ENCODE measurements at places on chromosomes 13 and 19. TPM values are rescaled to one million over a fixed set of nuclear protein-coding genes. Genes with fewer than 3 reads are reported as not detected.

GRCh38 chr13:93262729-93263345 is 36.2 kb downstream of the GPC6 start:
- DNase-seq: no peak

DNA sequence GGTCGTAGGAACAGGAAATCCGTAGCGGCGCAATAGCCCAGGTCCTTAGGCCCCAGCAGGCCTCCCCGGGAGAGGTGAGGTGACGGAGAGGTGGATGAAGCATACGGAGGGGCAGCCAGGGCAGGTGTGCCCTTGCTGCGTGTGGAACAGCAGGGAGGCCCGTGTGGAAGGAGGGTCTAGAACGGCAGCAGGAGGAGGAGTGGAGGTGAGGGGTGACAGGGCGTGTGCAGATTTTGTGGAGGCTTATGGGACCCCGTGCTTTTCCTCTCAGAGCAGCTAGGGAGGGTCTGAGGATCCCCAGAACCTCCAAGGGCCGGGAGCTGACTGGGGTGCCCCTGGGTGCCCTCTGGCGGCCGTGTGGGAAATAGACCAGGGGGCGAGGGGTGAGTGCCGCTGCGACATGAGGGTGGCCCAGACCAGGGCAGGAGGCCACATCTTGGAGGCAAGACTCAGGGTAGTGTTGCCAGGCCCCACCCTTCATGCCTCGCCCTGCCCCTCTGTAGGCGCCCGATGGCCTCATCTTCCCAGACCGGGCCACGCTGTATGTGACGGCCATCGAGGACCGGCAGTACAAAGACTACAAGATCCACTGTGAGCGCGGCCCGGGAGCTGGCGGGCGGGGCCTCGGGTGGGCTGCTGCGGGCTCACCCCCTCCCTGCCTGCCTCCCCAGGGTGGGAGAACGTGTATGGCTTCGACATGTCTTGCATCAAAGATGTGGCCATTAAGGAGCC is 5.0 kb upstream of the ADM5 start:
- no peak for DNase-seq

DNA sequence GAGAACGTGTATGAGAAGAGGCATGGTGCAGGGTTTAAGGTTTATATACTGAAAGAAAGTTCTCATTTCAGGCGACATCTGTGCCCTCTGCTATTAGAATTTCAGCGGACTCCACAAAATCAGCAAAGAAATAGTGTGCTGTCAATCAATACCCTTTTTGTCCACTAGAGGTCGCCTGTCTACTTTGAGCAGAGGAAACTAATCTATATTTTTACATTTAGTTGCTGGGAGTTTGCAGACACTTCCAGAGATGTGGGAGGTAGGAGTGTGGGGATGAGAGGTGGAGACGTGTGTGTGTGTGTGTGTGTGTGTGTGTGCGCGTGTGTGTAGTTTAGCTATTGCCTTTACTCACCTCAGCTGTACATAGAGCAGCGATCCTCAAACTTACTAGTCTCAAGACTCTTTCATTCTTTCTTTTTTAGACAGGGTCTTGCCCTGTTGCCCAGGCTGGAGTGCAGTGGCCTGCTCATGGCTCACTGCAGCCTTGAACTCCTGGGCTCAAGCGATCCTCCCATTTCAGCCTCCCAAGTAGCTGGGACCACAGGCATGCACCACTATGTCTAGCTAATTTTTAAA is 9.7 kb downstream of the INAFM1 start:
- no peak for DNase-seq

DNA sequence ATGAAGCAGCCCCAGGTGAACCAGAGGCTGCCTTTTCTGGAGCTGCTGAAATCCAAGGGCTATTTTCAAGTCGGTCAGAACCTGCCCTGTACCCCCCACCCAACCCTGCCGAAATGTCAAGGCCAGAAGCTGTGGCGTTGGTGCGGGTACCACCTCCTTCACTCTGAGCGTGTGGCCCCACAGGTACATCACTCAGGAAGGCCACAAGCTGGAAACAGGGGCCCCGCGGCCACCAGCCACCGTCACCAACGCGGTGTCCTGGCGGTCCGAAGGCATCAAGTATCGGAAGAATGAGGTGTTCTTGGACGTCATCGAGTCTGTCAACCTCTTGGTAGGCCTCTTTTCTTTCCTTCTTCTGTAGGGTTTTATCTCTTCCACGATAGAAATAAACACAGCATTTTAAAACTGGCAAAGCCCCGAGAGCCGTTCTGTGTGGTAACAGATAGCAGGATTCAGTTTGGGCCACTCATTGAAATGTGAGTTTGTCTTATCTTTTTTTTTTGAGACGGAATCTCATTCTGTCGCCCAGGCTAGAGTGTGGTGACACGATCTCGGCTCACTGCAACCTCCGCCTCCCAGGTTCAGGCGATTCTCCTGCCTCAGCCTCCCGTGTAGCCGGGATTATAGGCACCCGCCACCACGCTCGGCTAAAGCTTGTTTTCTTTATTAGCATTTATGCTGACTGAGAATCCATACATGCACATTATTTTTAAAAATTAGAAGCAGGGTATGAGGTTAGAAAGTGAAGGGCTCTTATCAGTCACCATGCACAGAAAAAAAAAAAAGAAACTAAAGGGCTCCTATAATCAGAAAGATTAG is 11.3 kb downstream of the AP1M1 start:
- no peak for DNase-seq

DNA sequence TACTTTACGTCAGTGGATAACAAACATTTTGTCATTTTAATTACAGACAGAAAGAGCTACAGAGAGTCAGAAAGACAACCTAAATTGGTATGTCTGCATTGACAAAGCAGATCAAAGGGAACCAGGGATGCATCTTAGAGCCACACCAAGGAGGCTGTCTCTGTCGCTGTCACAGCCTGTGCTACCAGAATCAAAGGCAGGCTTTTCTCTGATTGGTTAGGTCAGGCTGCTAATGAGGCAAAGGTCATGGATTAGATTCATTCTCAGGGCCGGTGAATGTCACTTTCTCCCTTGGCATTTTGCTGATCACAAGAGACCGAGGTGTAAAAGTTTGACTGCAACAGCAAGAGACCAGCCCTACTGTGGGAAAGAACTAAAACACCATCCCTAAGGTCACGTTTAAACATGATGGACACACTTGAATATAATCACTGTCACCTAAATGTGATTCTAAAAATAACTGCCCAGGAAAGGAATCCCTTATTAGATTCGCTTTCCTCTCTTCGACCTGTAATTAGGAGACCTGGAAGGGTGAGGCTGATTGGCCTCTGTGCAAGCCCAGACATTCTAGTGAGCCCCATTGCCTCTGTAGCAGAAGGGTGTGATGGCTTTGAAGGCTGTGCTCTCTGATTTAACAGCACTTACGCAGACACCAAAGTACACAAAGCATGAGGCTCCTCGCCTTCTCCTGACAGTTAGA is 314.4 kb upstream of the NBEA start:
- no peak for DNase-seq

Gene APOC1
- 9.0 TPM for polyA plus RNA-seq

DNA sequence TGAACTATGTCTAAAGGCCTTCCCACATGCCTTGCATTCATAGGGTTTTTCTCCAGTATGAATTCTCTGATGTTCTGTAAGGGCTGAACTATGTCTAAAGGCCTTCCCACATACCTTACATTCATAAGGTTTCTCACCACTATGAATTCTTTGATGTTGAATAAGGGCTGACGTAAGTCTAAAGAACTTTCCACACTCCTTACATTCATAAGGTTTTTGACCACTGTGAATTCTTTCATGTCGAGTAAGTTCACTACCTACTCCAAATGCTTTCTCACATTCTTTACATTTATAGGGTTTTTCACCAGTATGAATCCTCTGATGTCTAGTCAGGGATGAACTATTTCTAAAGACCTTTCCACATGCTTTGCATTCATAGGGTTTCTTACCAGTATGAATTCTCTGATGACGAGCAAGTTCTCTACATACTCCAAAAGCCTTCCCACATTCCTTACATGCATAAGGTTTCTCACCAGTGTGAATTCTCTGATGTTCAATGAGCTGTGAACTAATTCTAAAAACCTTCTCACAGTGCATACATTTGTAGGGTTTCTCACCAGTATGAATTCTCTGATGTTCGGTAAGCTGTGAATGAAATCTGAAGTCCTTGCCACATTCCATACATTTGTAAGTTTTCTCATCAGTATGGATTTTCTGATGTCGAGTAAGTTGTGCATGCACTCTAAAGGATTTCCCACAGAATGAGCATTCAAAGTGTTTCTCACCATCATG is 19.1 kb upstream of the ZNF260 start:
- DNase-seq: no peak

- no peak for DNase-seq
Observed at GRCh38 chr19:48415395-48415794, 21.9 kb downstream of the GRIN2D start.

DNA sequence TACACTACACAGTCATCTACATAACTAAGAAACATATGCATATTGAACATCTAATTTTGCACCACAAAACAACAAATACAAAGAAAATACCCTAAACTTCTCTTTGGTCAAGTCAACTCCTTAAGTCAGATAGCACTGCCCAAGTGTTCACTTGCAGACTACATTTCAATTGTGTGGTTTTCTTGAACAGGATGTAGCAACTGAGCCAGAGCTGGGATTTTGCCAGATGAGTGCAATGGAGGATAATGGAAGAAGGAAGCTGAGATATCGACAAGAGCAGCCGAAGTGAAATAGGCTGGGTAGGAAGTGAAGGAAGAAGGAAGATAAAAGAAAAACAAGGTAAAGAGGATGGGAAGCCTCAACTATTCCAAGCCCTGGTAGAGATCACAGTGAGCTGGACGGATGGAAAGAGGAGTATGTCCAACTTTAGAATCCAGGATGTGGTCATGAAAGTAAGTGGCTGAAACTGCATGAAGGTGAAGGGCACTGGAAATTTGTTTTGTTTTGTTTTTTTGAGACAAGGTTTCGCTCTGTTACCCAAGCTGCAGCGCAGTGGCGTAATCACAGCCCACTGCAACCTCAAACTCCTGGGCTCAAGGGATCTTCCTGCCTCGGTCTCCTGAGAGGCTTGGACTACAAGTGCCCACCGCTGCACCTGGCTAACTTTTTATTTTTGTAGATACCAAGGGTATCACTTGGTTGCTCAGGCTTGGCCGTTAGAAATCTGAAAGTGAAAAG is 15.0 kb downstream of the NUFIP1 start:
- DNase-seq: no peak

GRCh38 chr19:51690454-51691073 is 2.6 kb upstream of the SPACA6 start:
- DNase-seq: peak; percentile 86

DNA sequence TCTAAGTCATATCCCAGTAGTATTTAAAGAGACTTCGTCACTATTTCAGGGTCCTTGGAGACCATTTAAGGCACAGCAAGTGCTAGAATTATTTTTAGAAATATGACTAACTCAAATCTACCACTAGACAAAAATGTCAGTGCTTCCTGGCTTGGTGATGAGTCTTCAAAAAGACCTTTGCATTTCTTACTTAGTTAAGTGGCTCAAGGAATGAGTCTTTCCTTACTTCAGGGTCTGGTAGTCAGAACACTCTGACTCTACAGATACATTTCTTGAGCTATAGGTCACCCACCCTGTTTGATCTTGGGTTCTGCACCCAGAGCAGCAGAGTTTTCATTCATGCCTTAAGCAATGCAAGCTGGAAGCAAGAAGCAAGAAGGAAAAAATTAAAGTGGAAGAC is 191.0 kb upstream of the HTR2A start:
- no peak for DNase-seq

DNA sequence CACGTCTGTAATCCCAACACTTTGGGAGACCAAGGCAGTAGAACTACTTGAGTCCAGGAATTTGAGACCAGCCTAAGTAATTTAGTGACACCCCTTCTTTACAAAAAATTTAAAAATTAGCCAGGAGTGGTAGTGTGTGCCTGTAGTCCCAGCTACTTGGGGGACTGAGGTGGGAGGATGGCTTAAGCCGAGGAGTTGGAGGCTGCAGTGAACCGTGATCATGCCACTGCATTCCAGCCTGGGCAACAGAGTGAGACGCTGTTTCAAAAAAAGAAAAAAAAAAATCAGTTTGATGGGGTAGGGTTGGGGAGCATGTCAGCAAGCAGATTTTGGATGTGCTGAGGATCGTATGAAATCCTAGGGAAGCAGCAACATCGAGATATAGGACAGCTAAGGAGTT is 4.2 kb downstream of the CEACAM19 start:
- no peak for DNase-seq

Gene CEACAM4
- polyA plus RNA-seq: 0.31 TPM

Gene KLK12
- not detected for polyA plus RNA-seq

DNA sequence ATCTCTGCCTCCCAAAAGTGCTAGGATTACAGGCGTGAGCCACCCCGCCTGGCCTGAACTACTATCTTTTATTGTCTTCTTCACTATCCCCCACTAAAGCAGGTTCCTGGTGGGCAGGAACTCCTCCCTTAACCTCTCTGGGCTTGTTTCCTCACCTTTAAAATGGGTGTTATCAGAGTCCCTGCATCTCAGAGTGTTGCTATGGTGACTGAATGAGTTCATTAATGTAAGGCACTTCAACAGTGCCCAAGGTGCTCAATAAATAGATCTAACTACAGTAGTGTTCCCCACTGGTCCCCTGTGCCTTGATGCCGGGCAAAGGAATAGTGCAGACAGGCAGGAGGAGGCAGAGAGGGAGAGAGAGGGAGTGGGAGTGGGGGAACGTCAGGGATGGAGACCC is 20.5 kb downstream of the CCDC97 start:
- no peak for DNase-seq

DNA sequence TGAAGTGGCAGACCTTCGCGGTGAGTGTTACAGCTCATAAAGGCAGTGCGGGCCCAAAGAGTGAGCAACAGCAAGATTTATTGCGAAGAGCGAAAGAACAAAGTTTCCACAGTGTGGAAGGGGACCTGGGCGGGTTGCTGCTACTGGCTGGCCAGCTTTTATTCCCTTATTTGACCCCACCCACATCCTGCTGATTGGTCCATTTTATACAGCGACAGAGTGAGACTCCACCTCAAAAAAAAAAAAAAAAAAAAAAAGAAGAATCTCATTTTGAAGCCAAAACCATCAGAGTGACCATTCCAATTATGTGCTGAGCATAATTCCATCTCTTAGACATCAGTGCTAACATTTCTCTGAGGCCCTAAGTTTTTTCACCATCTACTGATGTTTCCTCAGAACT is 1.9 kb upstream of the ZNF552 start:
- DNase-seq: no peak

GRCh38 chr13:82627183-82627582 is 1255.1 kb downstream of the SLITRK1 start:
- no peak for DNase-seq

GRCh38 chr19:37986048-37986750 is 79.2 kb downstream of the SIPA1L3 start:
- no peak for DNase-seq
